ENCODE measurements at places on chromosomes 6 and 20.

GRCh38 chr20:4135385-4136077 lies 120.2 kb upstream of the RNF24 start:
- peak; percentile 32 for DNase-seq

DNA sequence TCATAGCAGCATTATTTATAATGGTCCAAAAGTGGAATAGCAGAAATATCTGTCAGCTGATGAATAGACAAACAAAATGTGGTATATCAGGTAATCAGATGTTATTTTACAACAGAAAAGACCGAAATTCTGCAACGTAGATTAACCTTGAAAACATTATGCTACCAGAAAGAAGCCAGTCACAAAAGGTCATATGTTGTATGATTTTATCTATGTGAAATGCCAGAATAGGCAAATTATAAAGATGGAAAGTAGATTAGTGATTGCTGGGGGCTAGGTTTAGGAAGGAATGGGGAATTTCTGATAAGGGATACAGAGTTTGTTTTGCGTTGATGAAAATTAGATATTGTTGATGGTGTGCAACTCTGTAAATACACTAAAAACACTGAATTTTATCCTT lies 165.0 kb upstream of the STMND1 start:
- DNase-seq, result no peak

DNA sequence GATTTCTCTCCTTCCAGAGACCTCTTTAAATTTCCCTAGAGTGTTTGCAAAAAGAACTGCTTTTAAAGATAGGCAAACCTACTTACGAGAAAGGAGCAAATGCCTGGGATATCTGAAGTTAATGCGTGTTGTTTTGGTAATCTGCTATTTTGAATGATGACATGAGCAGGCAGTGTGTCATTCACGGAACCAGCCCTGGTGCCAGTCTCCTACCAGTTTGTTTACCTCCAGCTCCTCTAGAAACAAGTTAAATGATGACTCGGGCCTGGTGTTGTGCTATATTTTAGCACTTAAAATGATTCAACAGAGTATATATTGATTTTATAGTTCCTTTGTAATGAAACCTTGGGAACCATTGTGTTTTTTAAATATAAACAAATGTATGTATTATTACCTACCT lies 41.1 kb upstream of the MAP3K4 start:
- DNase-seq, result no peak

DNA sequence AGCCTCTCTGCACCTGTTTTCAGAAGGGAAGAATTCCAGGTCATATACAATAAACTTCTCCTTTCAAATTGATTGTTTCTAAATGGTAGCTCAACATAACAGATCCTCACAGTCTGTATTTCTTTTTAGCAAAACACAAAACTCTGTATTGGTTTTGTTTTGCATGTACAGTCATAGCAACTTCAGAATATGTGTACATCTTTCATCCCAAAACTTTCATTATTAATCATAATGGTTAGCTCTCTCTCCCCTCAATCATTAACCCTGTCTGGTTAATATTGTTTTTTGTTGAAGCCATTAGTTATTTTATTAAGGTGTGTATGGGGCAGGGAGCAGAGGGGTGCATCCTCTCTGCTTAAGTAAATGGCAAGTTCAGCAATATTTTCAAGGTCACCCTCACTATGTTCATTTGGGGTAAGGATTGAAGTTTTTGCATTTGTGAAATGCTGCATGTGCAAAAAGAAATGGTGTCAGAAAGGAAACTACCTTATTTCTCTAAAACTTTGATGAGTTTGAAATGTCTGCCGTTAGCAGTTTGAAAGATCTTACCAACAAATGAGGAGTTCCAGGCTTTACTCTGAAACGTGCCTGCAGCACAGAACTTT lies 136.8 kb upstream of the BTBD3 start:
- no peak for DNase-seq

DNA sequence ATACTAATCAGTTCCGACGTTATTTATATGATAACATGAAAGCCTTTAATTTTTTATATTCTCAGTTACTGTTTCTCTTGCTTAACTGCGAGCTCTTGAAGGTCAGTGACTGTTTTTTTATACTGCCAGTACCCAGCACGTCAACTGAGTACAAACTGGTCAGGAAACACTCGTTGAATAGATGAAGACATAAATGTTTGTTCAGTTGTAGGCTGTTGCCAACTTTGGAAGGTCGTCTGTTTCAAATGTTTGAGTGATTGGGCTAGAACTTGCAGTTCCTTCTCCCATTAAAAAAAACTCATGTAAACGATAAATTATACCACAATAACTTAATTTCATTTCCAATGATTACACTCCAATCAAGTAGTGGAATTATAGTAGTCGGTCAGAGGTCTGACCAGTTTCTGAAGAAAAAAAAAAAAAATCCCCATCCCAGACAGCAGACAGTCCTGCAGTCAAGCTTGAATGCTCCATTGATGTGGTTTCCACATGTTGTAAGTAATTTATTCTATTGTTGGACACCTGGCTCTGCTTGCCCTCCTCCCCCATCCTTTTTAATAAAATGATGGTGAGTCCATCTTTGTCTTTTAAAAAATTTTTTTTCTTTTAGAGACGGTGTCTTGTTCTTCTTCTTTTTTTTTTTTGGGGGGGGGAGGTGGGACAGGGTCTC lies 81.1 kb downstream of the SASH1 start:
- no peak for DNase-seq

DNA sequence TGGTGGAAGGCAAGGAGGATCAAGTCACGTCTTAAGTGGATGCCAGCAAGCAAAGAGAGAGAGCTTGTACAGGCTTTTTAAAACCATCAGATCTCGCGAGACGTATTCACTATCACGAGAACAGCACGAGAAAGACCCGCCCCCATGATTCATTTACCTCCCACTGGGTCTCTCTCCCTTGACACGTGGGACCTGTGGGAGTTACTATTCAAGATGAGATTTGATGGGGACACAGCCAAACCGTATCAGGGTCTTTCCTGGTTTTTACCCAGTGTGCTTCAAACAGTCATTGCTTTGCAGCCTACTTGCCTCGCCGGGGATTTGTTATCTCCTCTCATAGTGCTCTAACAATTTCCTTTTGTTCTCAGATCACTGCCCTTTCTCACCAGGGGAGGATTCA lies 108.2 kb downstream of the UST start:
- DNase-seq, result no peak

- no peak for DNase-seq
Observed at GRCh38 chr6:65623566-65623965, 83.5 kb downstream of the EYS start.

GRCh38 chr6:161711938-161712337 lies 438.1 kb upstream of the AGPAT4 start:
- no peak for DNase-seq

DNA sequence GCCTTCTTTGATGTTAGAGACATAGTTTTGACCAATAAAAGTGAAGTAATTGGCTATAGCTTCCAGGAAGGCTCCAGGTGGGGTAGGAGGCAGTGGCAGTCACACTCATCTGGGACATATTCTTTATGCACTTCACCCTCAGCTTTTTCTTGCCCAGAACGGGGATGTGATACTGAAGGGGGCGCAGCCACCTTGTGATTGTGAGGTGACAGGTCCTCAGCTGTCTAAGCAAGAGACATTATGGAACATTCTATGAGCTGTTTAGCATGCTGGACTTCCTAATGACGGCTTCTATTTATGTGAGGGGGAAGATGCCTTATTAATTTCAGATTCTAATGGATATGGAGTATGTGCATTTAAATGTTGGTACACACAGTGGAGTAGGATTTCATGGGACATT lies 151.3 kb upstream of the ZFP64 start:
- DNase-seq, result no peak

DNA sequence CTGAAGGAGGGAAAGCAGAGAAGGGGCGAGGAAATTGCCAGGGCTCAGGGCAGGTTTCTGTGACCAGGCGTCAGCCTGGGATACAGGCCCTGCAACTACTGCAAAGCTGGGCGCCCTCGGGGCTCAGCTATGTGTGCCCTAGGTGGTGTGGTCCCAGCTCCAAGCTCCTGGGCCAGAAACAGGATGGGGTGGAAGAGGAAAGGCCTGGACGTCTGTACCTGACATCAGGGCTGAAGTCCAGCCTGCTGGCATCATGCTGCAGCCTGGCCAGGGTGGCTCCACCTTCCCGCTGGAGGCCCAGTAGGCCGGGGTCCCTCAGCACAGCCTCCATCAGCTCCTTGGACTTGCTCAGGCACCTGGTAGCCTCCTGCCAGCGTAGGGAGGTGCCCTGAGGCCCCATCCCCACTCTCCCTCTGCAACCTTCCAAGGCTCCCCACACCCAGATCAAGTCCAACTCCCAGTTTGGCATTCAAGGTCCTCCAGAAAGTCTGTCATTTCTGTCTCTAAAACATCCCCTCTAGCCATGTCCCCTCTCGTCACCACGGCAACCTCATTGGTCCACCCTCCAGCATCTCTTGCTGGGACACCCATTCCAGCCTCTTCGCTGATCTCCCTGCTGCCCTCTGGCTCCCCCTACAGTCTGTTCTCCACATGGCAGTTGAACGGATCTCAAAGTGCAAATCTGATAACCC lies 38.2 kb downstream of the KIAA1755 start:
- DNase-seq, result peak; percentile 78

- DNase-seq, result peak; percentile 36
Observed at GRCh38 chr6:139135578-139136545, 982 bp downstream of the HECA start.

DNA sequence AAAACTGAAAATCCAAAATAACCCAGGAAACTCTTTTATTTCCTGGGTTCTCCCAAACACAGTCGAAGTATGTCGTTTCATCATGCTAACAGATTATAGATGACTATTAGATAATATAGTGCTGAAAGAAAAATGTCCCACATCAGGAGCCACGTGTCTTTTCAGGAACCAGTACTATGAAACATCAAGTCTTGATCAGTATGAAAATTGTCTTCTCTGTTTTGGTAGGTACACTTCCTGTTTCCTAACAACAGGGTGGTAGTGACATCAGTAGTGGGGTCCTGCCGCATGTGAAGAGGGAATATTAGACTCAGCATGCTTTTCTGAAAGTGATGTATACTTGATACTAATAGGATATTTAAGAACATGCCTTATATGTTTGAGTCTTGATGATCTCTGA lies 136.7 kb downstream of the HIVEP1 start:
- DNase-seq, result no peak

DNA sequence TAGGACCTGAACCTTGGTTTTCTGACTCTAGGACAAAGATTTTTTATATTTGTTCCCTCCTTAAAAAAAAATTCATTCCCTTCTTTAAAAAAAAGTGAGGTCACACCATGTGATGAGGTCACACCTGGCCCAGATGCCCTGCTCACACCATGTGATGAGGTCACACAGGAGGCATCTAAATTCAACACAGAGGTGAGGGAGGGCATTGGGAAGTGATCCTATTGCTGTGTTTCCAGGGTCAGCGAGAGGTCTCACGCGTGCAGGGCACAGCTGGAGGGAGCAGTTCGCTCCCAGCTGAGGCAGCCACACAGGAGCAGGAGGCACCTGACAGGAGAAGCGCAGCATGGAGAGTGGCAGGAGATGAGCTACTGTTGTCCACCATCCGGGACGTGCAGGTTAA lies 92.5 kb downstream of the SLC22A23 start:
- no peak for DNase-seq

- DNase-seq, result no peak
Observed at GRCh38 chr20:64148581-64148980, 15.7 kb upstream of the MYT1 start.

DNA sequence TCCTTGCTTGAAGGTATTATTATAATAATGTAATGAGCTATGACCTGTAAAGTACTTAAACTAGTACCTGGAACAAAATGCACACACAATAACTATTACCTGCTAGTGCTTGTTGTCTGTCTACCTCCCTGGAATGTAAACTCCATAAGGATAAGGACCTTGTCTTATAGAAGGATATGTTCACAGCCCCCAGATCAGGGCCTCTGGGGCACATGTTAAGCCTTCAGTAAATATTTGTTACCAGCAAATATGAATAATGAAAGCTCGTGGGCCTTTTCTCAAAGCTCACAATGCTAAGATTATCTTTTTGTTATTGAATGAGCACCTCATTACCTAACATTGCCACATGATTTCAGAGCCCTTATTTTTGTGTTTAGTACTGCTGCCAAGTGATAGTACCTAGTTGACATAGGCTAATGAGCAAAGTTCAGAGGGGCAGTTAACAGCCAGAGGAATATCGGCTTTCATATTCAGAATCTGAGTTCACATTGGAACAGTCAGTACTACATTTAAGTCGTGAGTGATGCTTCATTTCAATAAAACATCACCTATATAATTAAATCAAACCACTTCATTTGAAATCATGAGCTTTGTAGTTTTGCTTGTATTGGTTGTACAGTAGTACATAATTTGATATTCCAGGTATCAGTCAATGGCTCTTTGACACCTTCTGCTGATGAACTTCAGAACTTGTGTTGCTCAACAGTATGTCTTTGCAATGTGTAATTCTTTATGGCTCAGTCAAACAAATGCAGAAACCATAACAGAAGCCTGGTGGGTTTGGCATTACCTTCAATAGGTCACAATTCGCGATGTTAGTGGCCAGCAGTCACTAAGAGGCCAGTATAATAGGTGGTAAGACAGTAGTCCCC lies 11.8 kb upstream of the SMLR1 start:
- DNase-seq, result no peak

DNA sequence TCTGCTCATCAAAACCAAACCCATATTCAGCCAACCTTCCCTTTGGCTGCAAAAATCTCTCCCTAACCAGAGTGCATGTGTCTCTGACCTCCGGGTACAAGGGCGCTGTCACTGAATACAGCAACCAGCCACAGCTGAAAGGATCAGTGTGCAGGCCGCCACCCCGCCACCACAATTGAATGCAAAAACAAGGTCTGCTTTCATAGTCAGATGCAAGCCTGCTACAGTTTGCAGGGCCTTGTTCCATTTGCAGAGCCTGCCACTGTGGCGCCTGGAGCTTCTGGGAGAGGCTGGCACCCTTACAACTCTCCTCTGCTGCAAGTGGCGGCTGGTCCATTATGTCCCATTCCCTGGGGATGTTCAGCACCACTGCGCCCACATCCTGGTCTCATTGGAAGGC lies 23.5 kb downstream of the MDGA1 start:
- DNase-seq, result no peak

- DNase-seq, result no peak
Observed at GRCh38 chr6:157358287-157358686, 22.7 kb upstream of the ZDHHC14 start.

- no peak for DNase-seq
Observed at GRCh38 chr6:169678342-169678741, 23.5 kb downstream of the WDR27 start.

GRCh38 chr6:39905640-39905975 lies 28.7 kb downstream of the MOCS1 start:
- no peak for DNase-seq

- no peak for DNase-seq
Observed at GRCh38 chr6:28003661-28004060, 46.6 kb downstream of the OR2B6 start.

GRCh38 chr6:90581146-90581545 lies 5.7 kb downstream of the MAP3K7 start:
- no peak for DNase-seq

- no peak for DNase-seq
Observed at GRCh38 chr6:170152124-170152926, 138.6 kb downstream of the DLL1 start.

DNA sequence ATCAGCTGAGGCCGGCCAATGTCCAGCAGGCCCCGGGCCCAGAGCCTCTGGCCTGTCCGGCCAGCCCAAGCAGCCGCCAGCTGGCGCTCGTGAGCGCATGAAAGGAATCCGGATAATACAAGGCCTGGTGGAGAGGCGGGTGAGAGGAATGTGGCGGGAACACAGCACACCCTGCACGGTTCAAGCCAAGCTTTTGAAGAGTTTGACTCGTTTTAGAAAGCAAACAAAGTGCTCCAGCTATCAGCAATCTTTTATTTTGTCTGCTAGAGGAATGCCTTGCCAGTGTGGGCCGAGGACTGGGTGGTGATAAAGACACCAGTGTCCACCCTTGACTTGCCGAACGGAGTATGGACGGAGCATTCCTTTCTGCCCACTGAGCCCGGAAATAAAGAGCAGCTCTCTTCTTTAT lies 9.3 kb upstream of the NEDD9 start:
- peak; percentile 19 for DNase-seq
